ENCODE measurements at places on chromosomes 11 and 22.

DNA sequence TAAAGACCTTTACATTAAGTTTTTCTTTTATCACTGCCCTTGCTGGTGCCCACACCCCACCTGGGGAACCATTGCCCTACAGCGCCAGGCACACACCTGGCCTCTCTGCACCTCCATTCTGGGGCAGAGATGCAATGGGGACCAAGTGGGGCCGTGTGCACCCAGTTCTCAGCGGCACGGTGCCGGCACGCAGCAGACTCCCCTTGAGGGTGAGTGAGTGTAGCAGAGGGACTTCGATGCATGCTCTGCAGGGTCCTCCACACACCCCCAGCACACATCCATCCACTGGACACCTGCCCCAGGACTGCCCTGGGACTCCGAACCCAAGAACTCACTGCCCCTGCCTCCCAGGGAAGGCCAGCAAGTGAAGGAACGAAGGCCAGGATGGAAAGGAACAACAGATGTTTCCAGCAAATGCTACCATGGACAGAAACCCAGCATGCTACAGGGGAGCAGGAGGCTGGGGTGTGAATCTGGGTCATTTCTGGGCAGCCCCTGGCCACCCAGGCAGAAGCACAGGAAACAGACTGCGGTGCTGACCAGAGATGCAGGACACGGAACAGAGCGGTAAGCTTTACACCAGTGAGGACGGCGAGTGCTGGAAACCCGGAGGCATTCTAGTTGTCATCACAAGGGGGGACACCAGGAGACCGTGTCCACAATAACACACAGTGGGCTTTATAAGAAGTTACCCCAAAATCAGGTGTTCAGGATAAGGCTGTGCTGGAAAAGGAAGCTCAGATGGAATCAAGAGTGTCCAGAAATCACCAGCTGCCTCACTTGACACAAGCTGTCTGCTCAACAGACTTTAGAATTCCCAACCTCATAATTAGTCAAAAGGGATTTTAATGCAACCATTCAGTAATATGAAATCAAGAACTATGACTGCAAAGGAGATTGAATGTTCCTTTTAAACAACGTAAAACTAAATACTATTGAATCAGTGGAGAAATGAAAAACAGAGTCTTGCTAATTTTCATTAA, 32.7 kb upstream of the MOB2 start:
- no peak for DNase-seq
- H3K4me1 ChIP-seq: peaks cover 6% of the 10 kb centered on the region
- H3K36me3 ChIP-seq: peaks cover 2% of the 10 kb centered on the region

GRCh38 chr11:47514825-47515647, 37.9 kb downstream of the CELF1 start:
- H3K27ac ChIP-seq: peak overlapping the region; percentile 91
- H3K27me3 ChIP-seq: no peaks in the 10 kb centered on the region
- H3K4me1 ChIP-seq: peaks cover 54% of the 10 kb centered on the region
- H3K36me3 ChIP-seq: peaks cover 11% of the 10 kb centered on the region
- DNase-seq: peak; percentile 66

DNA sequence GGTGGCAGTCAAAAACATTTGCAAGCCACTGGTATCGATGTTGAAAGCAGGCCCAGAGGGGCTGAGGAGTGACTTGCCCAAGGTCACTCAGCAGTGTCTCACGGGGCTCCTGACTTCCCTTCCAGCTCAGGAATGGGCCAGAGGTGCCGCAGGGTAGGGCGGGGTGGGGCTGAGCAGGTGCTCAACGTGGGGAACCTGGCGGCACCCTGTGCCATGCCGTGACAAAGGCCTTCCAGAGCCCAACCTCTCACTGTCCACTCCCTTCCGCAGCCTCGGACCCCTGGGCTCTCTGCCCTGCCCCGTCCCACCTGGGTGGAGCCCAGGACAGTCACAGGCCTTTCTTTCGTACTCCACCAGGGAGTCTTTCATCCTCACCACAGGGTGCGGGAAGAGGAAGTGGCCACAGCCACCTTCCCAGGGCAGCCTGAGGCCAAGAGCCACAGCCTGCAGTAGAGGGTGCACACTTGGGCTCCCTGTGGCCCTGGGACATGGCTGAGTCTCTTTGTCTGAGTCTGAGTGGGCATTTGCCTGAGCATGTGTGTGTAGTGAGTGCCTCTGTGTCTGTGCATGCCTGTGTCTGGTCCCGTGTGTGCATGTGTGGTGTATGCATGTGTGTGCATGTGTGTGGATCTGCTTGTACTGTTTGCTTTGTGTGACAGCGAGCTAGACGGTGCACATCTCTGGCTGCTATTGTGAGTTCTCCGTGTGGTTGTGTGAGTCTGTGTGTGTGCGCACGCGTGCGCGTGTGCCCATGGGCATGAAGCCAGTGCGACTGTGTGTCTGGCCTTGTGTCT, 6.0 kb upstream of the LIF start:
- peak overlapping the region; percentile 9 for H3K4me3 ChIP-seq
- DNase-seq: no peak
- peak overlapping the region; percentile 52 for H3K27ac ChIP-seq
- H3K36me3 ChIP-seq: no peaks in the 10 kb centered on the region
- no peaks in the 10 kb centered on the region for H3K27me3 ChIP-seq

DNA sequence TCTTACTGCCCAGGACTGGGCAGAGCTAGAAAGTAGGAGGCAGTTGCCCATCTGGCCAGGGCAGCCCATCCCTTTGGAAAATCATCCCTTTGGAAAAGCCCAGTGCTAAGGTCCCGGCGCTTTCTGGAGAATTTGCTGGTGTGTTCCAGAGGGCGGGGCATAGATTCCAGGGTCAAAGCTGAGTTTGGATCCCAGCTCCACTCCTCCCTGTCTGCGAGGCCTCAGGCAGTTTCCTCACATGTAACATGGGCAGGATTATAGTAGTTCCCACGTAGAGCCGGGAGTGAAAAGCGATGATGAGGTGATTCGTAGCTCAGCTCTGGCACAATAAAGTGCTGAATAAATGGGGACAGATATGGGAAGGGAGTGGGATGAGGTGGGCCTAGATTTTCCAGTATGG, 31.4 kb upstream of the LRRC10B start:
- H3K27ac ChIP-seq: no peak overlapping the region
- no peaks in the 10 kb centered on the region for H3K27me3 ChIP-seq
- peaks cover 7% of the 10 kb centered on the region for H3K36me3 ChIP-seq
- H3K4me3 ChIP-seq: no peak overlapping the region
- no peak for DNase-seq

- H3K4me3 ChIP-seq: no peak overlapping the region
- H3K36me3 ChIP-seq: no peaks in the 10 kb centered on the region
- no peak for DNase-seq
- H3K27ac ChIP-seq: no peak overlapping the region
- no peaks in the 10 kb centered on the region for H3K27me3 ChIP-seq
- H3K4me1 ChIP-seq: no peaks in the 10 kb centered on the region
Measured at GRCh38 chr11:23789200-23789853, 707.5 kb upstream of the LUZP2 start.

- no peak overlapping the region for H3K27ac ChIP-seq
- H3K36me3 ChIP-seq: no peaks in the 10 kb centered on the region
- H3K4me1 ChIP-seq: no peaks in the 10 kb centered on the region
- no peaks in the 10 kb centered on the region for H3K27me3 ChIP-seq
- no peak for DNase-seq
- no peak overlapping the region for H3K4me3 ChIP-seq
Measured at GRCh38 chr11:92861634-92862033, 107.8 kb upstream of the MTNR1B start.

- no peaks in the 10 kb centered on the region for H3K4me1 ChIP-seq
- H3K27ac ChIP-seq: no peak overlapping the region
- H3K27me3 ChIP-seq: peaks cover 2% of the 10 kb centered on the region
- H3K36me3 ChIP-seq: no peaks in the 10 kb centered on the region
- H3K4me3 ChIP-seq: no peak overlapping the region
- DNase-seq: no peak
Measured at GRCh38 chr11:70036971-70037882, 40.9 kb upstream of the ANO1 start.

DNA sequence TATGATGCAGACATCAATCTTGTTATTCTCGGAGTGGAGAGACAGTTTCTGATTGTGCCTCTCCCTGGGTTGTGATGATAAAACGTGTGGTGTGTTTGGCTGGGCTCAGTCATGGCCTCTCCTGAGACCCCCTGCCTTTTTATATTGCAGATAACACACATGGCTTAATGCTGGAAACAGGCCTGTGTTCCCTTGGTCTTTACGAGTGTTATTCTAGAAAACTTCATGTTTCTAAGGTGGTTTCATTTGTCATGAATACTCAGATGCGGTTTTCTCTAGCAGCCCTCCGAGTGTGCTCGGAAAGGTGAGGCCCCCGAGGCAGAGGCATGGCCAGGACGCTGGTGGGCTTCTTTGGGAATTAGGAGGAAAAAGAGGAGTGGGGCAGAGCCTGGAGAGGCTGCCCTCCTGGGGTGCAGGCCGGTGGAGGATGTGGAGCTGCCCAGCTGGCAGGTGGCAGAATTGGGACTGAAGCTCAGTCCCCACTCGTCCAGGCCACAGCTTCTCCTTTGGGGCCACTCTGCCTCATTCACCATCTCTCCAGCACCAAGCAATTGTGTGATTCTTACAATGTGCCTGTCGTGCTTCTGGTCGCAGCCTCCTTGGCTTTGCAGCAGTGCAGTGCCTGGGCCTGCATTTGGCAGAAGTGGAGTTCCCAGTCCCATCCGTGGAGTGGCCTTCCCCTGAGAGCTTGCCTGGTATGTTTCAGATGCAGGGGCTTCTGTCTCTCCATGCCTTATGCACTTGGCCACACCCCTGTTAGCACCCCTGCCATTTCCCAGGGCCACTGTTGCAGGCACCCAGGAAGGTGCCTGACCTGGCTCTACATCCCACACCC, 309.6 kb downstream of the TBC1D22A start:
- H3K4me1 ChIP-seq: peaks cover 3% of the 10 kb centered on the region
- H3K36me3 ChIP-seq: peaks cover 17% of the 10 kb centered on the region
- no peak overlapping the region for H3K4me3 ChIP-seq
- H3K27ac ChIP-seq: no peak overlapping the region
- DNase-seq: no peak

GRCh38 chr22:43151251-43152002, at the start of gene TSPO:
Gene TSPO (plus strand): TSS chr22:43151559. CDS start chr22:43159239, 7,680 bp downstream.
- H3K36me3 ChIP-seq: peaks cover 4% of the 10 kb centered on the region
- peak within 1 kb of the TSS; percentile 97 for H3K4me3 ChIP-seq
- H3K27ac ChIP-seq: peak within 1 kb of the TSS; percentile 90
- DNase-seq: peak; percentile 88

Data from activated CD4-positive, alpha-beta T cell treated with anti-CD3 and anti-CD28 coated beads, Interleukin-2, amount 10 ng/mL, durations not matched to agents 24 days and 14 days (primary cell).